ENCODE measurements at places on chromosomes 6 and 20.

- no peak for DNase-seq
Measured at GRCh38 chr6:67121115-67121514, 1414.1 kb upstream of the EYS start.

- DNase-seq: no peak
Measured at GRCh38 chr20:7195704-7196103, 428.2 kb downstream of the BMP2 start.

GRCh38 chr6:2450546-2450945 lies 205.1 kb upstream of the GMDS start:
- no peak for DNase-seq

GRCh38 chr6:36491378-36491965 lies 48.7 kb downstream of the KCTD20 start:
- no peak for DNase-seq

DNA sequence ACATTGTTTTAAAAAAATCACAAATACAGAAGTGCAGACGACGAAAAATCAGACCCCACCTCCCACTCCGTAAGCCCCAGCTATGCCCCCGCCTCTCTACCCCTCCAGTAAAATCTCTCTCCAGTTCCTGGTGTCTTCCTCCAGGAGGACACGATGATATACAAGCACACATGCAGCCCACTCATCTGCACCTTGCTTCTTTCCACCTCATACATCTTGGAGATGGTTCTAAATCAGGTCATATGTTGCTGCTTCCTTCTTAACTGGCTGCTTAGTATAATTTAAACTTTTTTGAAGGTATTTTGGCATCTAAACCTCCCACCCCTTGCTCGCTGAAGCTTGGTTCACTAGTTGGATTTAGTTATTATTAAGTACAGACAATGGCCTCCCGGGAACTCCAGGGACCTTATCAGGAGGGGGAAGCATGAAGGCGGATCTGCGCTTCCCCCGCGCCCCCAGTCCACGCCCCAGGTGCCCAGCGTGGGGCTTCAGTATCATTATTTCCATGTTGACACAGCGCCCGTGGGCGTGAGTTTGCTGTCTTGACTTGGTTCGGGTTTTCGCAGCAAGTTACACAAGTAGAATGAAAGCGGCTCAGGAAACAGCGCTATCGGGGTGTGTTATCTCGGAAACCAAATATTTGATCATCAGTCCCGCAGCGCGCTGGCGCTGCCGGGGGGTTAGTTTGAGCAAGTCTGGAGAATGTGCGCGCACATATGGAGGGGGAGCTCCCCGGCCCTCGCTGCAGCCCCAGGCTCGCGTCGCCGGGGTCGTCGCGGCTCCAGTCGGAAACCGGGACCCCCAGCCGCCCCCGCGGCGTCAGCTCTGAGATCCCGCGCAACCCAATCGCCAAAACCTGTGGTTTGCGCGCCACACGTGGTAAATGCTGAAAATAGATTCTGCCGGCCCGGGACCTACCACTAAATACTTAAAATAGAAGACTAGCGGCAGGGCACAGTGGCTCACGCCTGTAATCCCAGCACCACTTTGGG lies 2.3 kb downstream of the BMP7 start:
- no peak for DNase-seq

GRCh38 chr20:54043076-54043967 lies 27.1 kb downstream of the BCAS1 start:
- no peak for DNase-seq

- no peak for DNase-seq
Measured at GRCh38 chr6:36235309-36235708, 34.6 kb upstream of the PNPLA1 start.

DNA sequence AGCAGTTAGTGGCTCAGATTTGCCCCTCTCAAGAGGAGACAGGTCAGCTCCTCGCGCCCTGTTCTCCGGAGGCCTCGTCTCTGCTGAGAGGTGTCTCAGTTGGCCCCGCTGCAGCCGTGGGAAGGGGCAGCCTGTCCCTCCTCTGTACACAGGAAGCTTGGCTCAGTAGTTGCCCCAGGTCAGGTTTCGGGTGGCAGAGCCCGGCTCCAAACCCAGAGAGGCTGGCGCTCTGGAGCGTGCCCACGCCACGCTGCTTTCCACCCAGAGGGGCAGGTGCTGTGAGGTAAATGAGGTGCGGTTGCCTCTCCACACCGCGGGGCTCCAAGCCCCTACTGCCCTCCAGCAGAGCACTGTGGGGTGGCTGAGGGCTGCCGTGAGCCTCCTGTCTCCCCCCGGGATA lies 16.0 kb downstream of the DYNLT1 start:
- DNase-seq: no peak
